Omental fat pad (tissue), 4 donors: ENCODE measurements at places on chromosomes 12 and 14. TPM values are rescaled to one million over a fixed set of nuclear protein-coding genes. Genes with fewer than 3 reads are reported as not detected.

The RNFT2 gene
- 2.5 TPM for total RNA-seq

The LBHD2 gene
- total RNA-seq = not detected

The LHX5 gene
- total RNA-seq = not detected

The ANKS1B gene
- 26.4 TPM for total RNA-seq

DNA sequence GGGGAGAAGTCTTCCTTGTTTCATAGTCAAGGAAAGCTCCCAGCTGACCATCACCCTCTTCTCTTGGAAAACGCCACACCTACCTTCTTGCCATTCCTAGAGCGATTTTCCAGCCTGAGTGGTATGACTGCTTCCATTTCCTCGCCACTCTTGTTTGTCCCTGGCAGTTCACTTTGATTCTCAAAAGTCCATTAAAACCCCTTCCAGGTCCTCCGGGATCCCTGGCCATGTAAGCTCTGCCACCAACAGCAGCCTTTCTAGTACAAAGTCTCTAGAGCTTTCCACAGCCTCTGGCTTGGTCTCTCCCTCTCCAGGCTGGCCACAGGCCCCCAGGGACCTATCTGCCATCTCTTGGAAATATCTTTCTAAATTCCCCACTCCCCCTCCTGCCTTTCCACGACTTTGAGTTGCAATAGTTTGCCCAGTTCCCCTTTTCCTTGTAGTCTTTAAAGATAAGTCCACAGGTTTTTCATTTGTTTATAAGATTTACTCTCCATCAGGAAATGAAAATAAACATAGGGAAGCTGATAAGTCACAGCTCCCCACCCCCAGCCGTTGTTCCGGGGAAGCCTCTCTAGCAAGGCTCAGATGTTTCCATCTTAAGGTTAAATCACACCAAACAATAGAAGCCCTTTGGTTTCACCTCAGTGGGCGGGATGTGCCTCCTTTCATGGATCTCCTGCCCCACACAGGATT is 42.9 kb upstream of the SINHCAF start:
- no peak for DNase-seq

DNA sequence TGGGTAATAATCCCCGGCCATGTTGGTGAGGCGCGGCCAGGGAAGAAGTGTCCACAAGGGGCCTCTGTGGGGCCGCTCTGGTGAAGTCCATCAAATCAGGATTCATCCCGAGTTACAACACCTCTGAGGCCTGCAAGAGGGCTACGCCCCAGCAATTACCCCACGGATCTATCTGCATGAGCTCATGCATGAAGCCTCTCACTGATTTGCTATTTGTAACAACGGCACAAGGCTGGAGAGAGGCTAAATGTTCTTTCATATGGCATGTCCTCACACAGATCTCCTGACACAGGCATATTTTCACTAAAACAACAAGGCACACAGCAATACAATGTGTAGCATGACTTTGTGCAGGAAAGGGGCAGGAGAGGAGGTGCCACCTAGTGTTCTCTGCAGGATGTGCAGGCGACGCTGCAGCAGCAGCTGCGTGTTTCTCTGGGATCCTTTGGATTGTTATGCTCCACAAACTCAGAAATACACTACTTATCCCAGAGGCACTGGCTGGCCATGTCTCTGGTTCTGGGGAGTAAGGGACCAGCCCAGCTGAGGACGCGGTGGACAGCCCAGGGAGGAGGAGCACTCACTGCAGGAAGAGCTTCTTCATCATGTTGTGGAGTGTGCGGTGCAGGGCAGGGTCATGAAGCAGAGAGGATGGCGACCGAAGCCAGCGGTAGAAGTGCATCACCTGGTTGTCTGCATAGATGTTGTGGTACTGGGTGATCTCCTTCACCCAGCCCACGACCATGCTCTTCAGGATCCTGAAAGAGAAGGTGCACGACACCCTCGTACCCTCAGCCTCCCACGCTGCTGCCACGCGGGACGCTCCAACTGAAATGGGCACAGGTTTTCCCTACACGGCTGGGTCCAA is 20.2 kb downstream of the P2RX2 start:
- no peak for DNase-seq

DNA sequence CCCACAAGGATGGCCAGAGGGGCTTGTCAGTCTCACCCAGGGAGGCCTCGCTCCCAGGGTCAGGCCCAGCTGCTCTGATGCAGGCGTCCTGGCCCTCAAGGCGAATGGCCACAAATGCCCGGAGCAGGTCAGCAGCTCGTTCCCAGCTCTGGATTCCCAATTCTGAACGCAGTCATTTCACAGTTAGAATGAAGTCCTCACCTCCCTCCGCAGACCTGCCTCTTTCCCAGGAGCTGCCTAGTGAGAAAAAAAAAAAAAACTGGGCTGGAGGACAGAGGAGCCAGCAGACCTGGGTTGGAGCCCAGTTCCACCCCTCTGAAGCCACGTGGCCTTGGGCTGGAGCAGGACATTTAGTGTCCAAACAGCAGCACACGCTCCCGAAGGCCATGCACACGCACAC is 62.2 kb upstream of the DIO3 start:
- DNase-seq = no peak

- no peak for DNase-seq
These were observed 164.5 kb downstream of the SLC38A4 start for GRCh38 chr12:46661110-46661845.

DNA sequence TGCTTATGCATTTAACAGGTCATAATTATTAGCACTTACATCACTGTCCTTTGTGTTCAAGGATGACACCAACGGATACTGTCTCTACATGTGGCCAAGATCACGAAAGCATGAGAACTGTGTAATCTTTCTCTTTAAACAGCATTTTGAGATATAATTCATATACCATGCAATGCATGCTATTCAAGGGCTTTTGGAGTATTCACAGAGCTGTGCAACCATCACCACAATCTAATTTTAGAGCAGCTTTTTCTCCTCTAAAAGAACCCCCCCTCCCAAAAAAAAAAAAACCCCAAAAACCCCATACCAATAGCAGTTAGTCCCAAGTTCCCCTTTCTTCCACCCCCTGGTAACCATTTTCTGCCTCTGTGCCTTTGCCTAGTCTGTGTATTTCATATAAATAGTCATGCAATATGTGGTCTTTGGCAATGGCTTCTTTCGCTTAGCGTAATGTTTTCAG is 60.6 kb downstream of the SPRING1 start:
- DNase-seq = no peak

DNA sequence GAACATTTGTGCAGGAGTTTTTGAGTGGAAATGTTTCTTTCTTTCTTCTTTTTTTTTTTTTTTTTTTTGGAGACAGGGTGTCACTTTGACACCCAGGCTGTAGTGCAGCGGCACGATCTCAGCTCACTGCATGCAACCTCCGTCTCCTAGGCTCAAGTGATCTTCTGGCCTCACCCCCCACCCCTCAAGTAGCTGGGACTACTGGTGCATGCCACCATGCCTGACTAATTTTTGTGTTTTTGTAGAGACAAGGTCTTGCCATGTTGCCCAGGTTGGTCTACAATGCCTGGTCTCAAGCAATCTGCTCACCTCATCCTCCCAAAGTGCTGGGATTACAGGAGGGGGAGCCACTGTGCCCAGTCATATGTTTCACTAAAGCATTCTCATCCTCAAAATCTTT is 69.2 kb upstream of the BCAT1 start:
- no peak for DNase-seq

- no peak for DNase-seq
These were observed 155.1 kb downstream of the BTG1 start for GRCh38 chr12:91990525-91990924.

DNA sequence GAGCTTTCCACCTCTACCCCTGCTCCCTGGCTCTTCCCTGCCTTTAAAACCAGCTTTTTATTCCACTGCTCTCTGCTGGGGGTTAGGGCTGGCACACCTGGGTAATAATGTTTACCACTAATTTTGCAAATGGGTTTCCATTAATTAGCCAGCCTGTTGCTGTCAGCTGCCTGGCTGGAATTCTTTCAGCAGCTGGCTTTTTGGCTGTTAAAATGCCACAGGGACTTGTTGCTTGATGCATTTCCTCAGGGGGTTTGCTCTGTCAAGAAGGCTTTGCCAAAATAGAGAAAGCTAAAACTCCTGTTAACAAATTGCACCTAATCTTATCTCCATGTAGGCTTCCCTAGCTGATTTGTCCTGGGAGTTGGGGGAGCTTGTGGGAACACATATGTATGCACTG is 51.8 kb upstream of the PSMC1 start:
- DNase-seq = no peak

DNA sequence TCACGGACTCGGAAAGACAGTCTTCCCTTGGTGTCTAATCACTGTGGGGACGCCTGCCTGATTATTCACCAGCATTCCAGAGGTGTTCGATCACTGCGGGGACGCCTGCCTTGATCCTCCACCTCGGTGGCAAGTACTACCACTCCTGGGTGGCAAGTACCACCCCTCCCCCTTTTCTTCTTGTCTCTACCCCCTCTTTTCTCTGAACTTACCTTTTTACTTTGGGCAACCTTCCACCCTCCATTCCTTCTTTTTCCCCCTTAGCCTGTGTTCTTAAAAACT is 12.0 kb upstream of the LGMN start:
- DNase-seq = no peak

DNA sequence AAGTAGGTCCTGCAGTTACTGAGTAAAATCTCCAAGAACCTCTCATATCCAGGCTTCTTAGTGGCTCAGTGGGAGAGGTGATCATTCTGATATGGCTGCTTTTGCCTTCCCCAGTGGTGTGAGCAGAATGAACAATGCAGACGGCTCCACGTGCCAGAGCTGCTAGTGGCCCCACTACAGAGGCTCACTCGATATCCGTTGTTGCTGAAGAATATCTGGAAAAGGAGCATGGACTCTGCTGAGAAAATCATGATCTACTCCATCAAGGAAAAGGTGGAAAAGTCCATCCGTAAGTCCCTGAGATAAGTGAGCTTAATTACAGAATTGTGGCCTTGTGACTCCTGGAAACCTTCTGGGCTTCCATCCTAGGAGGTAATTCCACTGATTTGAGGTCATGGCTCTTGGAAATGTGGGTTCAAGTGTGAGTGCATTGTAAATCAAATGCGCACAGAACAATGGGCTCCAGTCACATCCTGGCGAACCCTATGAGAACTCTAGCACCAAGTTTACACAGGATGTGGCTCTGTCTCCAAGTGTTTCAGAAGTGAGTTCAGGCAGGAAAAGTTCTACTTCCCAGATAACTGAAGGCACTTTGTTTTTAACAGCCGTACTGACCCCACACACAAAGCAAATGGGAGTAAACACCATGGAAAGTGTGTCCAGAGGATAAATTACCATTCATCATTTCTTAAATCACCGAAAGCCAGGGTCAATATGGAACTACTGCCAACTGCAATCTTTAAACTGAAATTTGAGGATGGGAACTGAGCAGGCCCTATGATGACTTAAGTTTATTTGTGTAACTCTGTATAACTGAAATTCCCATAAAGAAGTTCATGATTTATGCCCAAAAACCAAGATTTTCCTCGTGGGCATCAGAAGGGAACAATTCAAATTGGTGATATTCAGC is 51.4 kb downstream of the PLEKHG7 start:
- no peak for DNase-seq

DNA sequence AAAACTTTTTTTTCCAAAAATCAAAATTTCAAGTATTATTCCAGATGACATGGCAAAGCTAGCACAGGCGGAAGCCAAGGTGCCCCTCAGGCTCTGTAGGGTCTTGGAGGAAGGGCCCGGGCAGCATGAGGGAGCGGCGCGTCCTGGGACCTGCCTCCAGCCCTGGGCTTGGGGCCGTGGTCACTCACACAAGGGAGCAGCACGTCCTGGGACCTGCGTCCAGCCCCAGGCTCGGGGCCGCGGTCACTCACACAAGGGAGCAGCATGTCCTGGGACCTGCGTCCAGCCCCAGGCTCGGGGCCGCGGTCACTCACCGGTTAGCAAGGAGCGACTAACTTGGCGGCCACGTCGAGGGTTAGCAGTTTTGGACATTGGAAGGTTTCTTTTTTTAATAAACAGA is 11.9 kb upstream of the GOLGA3 start:
- no peak for DNase-seq

DNA sequence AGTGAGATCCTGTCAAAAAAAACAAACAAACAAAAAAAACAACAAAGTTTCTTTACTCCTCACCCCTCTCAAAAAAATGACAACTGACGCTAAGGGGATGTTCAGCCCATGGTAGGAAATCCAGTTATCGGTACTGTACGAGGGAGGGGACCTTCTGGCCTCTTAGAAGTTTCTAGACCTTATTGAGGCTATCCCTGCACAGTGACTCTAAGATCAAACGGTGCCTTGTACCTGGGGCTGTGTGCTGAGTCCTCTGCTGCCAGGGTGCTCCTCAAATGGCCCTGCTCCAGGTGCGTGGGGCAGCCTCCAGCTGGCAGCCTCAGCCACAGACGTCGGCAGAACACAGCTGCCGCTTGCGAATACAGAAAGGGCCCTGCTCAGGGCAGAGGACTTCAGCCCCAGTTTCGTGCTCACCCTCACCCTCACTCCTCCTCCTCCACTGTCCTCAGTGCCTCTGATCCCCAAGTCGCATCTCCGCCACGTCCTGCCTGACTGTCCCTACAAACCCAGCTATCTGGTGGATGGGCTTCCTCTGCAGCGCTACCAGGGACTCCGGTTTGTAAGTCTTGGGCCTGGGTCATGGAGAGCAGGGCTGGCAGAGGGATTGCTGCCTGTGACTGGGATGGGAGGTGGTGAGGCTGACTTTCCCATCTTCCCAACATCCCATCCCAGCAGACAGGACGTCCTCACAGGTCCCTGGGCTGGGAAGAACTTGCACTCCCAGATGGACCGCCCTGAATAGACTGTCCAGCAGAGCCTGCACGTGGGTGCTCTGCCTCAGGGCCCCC is 90.9 kb downstream of the B4GALNT3 start:
- DNase-seq = no peak
